ENCODE measurements at places on chromosomes 5 and 9.

- no peak for DNase-seq
Observed at GRCh38 chr5:132422720-132423437, 53.4 kb downstream of the SLC22A5 start.

DNA sequence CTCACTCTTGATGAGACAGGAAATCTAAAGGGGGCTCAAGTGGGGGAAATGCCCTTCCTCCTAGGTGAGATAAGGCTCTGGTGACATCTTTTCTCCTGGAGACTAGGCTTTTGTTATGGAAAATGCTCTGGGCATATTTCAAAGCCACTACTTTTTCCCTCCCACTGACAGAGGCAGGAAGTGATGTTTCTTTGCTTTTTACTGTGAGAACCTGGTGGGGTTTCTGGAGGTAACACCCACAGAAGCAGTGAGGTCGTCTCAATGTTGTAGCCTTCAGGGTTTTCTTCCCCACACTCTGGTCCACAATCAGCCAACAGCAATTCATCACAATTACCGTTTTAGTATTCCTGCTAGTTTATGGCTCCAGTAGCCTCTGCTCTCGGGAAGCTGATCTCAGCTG lies 41.4 kb upstream of the FAM240B start:
- no peak for DNase-seq

- no peak for DNase-seq
Observed at GRCh38 chr5:109998726-109999125, 309.0 kb downstream of the MAN2A1 start.

DNA sequence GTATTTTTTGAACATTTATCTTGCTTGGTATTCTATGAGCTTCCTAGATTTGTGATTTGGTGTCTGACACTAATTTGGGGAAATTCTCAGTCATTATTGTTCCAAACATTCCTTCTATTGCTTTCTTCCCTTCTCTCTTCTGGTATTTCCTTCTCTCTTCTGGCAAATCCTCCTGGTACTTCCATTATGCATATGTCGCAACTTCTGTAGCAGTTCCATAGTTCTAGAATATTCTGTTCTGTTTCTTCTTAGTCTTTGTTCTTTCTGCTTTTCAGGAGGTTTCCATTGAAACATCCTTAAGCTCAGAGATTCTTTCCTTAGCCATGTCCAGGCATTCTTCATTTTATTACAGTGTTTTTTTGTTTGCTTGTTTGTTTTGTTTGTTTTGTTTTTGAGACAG lies 155.2 kb upstream of the PIK3R1 start:
- DNase-seq: no peak

DNA sequence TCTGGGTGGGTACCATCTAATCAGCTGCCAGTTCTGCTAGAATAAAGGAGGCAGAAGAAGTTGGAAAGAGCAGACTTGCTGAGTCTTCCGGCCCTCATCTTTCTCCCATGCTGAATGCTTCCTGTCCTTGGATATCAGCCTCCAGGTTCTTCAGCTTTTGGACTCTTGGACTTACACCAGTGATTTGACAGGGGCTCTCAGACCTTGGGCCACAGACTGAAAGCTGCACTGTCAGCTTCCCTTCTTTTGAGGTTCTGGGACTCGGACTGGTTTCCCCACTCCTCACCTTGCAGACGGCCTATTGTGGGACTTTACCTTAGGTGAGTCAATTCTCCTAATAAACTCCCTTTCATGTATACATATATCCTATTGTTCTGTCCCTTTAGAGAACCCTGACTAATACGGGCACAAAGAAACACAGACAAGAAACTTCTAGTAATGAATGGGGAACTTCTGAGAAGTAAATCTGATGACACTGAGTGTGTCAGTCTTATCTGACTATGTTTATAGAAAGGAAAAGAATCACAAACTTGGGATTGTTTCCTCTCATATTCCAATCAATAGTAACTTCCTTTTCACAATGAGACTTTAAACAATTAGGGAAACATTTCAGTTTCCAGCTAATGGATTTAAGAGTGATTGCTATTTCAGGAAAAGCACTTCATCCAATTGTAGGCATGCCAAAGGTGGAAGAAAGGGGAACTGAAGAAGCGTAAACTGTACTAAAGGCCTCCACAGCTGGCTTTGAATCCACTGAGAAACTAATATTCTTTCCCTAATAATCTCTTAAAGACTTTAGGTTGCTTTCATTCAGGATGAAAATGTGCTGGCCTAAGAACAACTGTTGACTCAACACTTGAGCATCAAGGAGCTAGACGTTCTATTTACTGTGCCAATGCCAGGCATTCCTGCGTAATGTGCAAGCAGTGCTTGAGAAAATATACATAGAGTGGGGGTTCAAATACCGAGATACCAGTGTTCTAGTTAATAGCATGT lies 127.9 kb upstream of the PTGER4 start:
- DNase-seq: no peak

GRCh38 chr5:41094871-41095270 lies 23.7 kb upstream of the MROH2B start:
- DNase-seq: no peak
